Right lung (tissue), 10 donors: ENCODE measurements at places on chromosomes 12 and 14. TPM values are rescaled to one million over a fixed set of nuclear protein-coding genes. Genes with fewer than 3 reads are reported as not detected.

DCAF5 gene
- 54.7 TPM for polyA plus RNA-seq

CRACR2A gene
- 3.0 TPM for polyA plus RNA-seq

COX8C gene
- polyA plus RNA-seq, result 0.54 TPM

TFCP2 gene
- 51.5 TPM for polyA plus RNA-seq

SLC2A3 gene
- polyA plus RNA-seq, result 43.8 TPM

SPIC gene
- not detected for polyA plus RNA-seq

- DNase-seq, result peak; percentile 13
These were observed 163.4 kb downstream of the GARIN6 start for GRCh38 chr12:99810718-99811593.
